ENCODE measurements at places on chromosomes 16 and 17.
A peak's percentile ranks its signal among the peaks of the same experiment; 100 is the strongest.

DNA sequence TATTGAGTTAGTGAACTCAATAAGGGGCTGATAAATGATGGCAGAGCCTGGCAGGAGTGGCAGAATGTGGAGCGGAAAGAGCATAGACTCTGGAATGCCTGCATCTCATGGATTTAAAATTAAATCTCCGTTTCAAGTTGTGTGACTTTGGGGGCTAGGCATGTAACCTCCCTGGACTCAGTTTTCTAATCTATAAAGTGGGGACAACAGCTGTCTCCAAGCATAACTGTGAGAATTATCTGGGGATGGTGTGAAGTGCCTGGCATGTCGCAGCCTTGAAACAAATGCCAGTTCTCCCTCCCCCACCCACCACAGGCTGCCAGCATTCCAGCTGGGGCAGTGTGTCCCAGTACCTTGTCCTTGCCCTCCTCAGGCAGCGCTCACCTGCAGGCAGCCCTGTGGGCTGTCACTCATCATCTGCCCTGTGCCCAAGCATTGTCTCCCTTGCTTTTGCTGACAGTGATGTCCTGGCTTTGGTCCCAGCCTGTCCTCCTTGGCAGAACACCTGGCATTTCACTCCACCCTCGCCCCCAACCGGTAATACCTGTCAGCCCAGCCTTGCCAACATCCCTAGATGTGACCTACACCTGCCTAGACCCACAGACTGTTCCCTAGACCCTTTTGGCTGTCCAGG lies 129.6 kb downstream of the MRM1 start:
- DNase-seq, result peak; percentile 51

GRCh38 chr16:20147091-20147490 lies 73.4 kb upstream of the GPR139 start:
- no peak for DNase-seq

DNA sequence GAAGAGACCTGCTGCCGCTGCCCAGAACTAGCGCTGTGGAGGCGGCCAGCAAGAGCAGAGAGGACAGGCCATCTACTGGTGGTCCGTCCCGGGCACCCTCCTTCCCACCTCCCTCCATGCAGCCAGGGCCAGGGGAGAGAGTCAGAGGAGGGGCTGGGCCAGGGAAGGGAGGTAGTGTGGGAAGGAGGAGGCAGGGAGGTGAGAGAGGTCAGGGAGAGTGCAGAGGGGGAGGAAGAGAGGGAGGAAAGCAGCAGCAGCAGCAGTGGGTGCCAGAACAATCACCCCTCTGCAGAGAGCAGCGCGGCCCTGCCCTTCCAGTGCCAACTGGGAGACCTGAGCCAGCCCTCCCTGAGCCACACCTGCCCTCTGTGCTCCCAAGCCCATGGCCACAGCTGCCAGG lies 6.6 kb downstream of the C16orf95 start:
- DNase-seq, result peak; percentile 37

GRCh38 chr17:50221266-50221863 lies 19.9 kb upstream of the COL1A1 start:
- no peak for DNase-seq

- no peak for DNase-seq
Observed at GRCh38 chr17:44548376-44549230, 8.7 kb upstream of the FZD2 start.

- no peak for DNase-seq
Observed at GRCh38 chr16:47622451-47623176, 161.5 kb downstream of the PHKB start.

DNA sequence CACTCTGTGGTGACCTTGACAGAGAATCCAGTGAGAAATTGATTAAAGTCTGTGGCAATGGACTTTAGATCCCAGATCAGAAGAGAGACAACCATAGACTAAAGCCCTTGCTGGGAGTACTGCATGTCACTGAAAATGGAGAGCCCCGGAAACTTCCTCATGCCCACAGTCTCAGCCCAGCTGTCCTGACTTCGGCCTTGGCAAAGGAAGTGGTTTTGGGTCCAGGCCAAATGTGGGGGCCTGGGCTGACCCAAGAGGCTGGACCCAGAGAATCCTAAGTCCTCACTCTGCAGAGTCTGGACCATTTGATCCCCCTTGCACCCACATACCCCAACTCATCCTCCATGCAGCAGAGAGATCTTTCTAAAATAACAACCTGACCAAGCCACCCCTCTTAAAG lies 4.7 kb upstream of the BEAN1 start:
- DNase-seq, result no peak

- DNase-seq, result peak; percentile 47
Observed at GRCh38 chr17:81239714-81240555, 817 bp downstream of the NDUFAF8 start.

GRCh38 chr17:1608676-1609075 lies 20.0 kb downstream of the SLC43A2 start:
- DNase-seq, result no peak

DNA sequence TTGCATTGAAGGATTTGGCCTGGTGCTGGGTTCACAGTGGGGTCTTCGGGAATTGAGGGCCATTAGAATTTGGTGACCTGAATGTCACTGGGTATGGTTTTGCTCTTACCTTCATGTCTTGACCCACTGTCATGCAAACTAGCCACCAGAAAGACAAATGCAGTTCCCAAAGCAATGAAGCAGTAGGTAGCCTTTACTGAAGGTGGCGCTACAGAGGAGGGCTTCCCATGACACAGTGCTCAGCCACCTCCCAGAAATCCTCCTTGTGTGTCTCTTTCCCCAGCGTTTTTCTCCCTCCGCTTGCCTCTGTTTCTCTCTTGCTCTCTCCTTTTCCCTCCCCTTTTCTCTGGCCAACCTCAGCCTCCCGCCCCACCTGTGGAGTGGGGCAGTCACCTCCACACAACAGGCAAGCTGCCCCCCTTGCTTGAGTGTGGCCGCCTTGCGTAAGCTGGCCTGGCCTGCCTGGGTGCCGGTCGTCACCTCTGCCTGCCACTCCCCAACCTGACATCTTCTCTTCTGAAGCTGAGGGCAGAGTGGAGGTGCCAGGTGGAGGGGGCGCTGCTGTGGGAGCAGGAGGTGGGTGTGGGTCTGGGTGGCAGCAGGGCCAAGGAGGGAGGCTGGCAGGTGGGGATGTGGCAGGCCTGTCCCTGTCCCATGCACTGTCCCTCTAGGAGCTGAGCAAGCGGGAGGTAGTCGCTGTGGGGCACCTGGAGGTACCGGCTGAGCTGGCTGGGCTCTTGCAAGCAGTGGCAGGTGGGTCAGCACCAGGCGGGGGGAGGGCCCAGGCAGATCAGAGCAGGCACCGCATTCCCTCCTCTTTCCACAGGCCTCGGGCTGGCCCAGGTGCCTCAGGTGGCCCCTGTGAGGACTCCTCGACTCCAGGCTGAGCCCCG lies 34.7 kb downstream of the MYO15A start:
- peak; percentile 50 for DNase-seq

- no peak for DNase-seq
Observed at GRCh38 chr16:23407436-23408127, 45.4 kb downstream of the COG7 start.

GRCh38 chr16:68310437-68310773 lies 341 bp downstream of the SLC7A6OS start:
- no peak for DNase-seq

- no peak for DNase-seq
Observed at GRCh38 chr16:35711958-35712357, 2252.5 kb downstream of the TP53TG3F start.

DNA sequence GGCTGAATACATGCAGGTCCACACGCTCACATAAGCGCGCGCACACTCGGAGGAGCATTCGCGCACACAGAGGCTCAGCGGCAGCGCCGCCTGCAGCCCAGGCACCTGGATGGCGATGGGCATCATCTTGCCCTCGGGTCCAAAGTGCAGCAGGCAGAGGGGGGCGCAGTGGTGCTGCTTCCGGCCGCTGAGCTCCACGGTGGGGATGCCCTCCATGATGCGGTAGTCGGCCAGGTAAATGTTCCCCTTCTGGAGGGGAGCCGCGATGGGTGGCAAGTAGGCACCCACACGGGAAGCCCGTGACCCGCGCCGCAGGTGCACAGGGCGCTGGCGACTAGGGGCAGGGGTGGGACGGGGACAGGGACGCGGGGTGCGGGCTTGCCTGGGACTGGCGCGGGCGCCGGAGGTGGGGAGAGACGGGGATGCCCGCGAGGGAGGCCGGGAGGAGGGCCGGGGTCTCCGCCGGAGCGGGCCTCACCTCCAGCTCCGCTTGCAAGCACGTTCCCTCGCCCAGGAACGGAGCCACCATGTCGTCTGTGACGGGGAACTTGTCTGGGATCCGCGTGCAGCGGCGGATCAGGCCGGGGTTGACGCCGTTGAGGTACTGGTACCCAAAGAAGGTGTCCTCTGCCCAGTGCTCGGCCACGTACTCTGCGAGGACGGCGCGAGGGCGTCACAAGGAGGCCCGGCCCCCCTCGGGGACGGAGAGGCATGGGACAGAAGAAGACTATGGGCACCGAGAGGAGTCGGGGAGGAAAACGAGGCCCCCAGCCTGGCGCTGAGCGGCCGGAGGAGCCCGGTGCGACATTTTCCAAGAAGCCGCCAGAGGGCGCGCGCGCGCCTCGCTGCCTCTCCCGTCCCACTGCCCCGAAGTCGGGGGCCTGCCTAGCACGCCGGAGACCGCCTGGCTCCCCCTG lies 8.0 kb downstream of the ALOX12B start:
- peak; percentile 79 for DNase-seq

DNA sequence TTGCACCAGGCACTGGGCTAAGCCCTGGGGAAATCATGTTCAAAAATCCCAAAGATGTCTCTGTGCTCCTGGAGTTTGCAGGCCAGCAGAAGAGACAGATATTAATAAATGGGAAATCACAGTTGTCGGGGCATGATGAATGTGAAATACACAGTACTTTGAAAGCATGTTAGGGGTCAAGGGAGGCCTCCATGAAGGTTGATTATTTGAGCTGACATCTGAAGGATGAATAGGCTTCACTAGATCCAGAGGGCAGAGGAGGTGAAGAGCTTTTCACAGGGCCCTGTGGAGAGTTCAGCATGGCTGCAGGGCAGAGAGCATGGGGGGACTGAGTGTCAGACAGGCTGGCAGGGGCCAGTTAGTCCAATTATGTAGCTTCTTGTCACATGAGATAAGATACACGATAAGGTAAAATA lies 2.6 kb downstream of the ANKRD40CL start:
- DNase-seq, result no peak

GRCh38 chr16:31134091-31134571 lies 1.4 kb downstream of the PRSS8 start:
- peak; percentile 30 for DNase-seq

- DNase-seq, result no peak
Observed at GRCh38 chr17:13384626-13385025, 217.1 kb downstream of the HS3ST3A1 start.

DNA sequence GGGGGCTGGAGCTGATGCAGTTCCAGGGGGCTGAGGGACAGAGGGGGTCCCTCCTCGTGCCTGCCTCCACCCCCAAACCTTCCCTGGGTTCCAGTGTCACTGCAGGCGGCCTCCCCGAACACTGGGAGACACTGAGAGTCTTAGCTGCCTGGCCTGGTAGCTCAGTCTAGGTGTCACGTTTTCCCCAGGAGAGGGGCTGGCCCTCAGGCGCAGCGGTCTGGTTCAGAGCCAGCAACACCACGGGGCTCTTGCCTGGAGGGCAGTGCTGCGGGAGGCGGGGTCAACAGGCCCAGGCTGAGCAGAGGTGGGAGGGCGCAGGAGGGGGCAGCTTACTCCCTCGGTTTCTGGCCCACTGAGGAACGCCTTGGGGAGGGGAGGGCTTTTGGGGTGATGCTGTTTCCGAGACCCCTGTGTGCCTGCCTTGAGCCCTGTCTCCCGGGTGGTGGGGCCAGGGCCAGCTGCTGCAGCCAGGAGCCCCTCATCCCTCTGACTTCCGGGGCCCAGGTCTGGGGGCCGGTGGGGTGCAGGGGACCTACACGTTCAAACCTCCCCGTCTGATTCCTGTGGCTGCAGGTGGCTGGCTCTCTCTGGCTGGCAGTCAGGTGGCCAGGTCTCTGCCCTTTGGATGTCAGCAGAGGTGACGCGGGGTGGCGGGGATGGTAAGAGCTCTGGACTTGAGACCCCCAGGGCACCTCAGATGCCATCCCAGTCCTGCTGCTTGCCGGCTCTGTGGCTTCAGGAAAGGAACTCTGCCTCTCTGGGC lies 89.3 kb upstream of the GSE1 start:
- peak; percentile 29 for DNase-seq

DNA sequence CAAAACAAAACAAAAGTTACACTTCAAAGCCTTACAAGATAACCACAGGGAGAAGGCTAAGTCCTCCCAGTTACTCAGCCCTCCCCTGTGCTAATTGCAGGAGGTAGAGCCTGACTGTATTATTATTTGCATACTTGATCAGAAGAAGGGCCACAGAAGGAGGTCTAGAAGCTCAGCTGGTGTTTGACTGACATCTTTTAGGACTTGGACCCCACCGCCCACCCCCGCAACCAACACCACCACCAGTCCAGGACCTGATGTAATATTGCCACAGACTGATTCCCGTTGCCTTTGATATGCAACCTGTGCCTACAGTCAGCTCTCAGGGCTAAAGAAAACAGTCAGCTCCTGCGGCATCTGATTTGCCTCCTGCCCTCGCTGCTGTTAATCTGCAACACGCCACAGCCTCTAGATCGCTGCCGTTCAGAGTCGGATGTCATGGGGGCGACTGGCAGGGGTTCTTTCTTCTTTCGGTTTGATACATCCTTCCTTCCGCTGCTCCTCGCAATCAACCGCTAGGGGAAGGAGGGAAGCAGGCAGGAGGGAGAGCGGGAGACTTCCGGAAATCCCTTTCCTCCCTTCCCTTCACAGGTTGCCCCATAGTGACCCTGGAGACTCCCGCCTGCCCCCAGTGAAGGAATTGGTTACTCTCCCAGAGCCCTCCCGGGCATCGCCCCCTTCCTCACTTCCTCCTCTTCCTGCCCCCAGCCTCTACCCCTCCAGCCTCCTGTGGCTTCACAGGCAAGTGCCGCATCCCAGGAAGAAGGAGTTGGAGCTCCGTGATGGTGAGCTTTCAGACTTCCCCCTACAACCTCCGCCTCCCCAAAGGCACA lies 90.5 kb upstream of the SOX9 start:
- DNase-seq, result no peak

DNA sequence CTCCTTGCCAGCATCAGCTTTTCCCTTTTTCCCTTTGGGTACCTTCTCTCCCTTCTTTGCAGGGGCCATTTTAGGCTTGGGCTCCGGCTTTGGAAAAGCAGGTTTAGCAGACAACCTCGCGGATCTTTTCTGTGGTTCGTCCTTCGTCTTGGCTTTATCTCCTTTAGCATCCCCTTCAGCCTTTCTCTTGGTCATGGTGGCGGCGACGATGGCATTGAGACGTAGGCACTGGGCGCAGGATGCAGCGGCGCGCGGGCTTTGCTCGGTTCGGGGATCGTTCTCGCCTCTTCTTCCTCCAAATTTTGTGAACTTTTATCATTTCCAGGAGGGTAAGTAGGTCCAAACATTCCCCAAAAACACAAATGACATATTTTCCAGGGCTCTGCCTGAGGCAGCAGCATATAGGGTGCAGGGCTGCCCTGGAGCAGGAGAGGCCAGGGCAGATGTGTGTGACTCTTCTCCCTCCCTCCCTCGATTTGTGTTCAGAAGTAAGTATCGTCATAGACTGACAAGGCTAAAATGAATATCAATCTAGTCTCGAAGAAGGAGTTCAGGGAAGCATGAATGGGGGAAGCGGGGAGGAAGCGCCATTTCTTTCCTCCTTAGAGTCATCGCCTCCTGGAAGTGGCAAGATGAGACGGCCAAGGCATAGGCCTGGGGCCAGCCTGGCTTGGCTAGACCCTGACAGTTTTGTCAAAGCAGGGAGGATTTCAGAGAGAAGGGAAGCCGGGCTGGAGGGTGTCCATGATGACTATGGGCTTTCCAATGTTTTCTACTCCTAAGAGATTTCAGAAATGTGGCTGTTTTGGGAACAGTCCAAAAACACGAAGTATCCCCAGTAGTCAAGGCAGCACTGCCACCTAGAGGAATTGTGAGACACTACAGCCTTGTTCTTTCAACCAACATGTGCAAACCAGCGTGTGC lies 13.2 kb downstream of the CHCT1 start:
- DNase-seq, result peak; percentile 87

Data from hematopoietic multipotent progenitor cell treated with erythropoietin and hydrocortisone succinate and interleukin-3 and kit ligand, for 8 days (in vitro differentiated cells).